ENCODE measurements at places on chromosomes 4 and X. TPM values are rescaled to one million over a fixed set of nuclear protein-coding genes. Genes with fewer than 3 reads are reported as not detected.

DNA sequence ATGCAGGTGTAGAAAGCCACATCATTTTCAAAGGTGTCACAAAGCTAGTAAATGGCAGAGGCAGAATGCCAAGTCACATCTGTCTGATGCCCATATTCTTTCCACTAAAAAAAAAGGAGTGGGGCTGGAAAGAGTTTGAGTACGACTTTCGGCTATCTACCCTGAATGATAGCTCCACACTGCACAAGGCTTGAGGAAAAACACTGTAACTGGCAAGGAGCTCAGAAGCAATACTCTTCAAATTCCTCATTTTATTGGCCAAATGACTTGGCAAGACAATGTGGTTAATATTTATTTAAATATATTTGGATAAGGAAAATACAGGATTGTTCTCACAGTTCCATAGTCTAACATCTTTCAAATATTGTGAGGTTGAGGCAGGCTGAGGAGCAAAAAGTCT, 5.4 kb upstream of the ADH1C start:
- DNase-seq = no peak

- DNase-seq = no peak
These were observed 19.3 kb downstream of the TMEM154 start for GRCh38 chr4:152660526-152660925.

DNA sequence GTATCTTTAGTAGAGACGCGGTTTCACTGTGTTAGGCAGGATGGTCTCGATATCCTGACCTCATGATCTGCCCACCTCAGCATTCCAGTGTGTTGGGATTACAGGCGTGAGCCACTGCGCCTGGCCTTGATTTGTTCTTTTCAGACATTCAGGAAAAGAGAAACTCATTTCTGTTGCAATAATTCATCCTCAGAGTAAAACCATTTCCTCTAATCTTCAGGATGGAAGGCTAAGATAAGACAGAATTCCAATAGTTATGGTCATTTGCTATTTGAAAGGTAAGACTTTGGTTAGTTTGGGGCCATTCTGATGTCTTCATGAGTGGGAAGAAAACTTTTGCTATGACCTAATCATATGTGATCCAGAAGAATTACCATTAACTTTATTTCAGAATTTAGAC, 83.0 kb downstream of the LRP2BP start:
- no peak for DNase-seq

- no peak for DNase-seq
These were observed 24.4 kb upstream of the SLC25A6 start for GRCh38 chrX:1416327-1416784.

- DNase-seq = no peak
These were observed 70.7 kb upstream of the NFKB1 start for GRCh38 chr4:102430461-102430910.

DNA sequence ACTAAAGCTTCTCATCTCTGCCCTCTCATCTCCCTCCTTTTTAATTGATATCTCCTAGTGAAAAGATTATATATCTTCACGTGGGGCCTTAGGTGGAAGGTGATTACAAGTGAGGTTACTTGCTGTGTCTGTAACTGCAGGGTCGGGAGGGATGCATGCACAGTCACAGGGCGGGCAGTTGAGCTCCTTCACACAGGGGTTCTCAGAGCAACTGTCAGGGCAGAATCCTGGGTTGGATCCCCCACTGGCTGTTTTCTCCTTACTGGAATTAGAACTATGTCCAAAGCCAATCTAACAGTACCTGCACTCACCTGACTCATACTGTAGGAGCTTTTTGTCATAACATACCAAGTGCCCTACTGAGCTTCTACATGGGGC, 141.1 kb downstream of the AASDH start:
- DNase-seq = no peak

DNA sequence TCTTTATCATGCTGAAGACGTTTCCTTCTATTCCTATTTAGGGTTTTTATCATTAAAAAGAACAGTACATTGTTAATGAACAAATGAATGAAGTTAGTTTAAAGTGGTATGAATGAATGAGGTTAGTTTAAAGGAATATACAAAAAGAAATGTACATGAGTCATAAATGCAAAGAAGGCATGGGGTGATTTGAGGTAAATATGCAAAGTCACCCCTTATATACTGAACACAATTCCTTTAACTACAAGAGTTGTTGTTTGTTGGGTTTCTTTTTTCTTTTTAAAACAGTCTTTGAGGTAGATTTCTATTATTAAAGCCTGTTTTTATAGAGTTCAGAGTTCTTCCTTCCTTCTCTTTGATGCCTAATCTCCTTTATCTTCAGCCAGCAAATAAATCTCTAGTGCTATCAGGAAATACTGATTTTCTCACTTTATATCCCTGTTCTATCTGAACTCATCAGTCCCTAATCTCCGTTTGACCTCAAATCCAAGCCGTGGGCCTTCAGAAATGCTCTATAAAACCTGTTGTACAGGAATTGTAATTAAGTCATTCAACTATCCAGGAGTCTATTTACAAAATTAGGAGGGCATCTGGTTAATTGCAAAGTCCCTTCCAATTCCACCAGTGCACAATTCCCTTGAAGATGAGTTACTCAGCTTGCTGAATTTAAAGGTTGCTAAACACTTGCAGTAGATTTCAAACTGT, 31.6 kb upstream of the ABCG2 start:
- no peak for DNase-seq

DNA sequence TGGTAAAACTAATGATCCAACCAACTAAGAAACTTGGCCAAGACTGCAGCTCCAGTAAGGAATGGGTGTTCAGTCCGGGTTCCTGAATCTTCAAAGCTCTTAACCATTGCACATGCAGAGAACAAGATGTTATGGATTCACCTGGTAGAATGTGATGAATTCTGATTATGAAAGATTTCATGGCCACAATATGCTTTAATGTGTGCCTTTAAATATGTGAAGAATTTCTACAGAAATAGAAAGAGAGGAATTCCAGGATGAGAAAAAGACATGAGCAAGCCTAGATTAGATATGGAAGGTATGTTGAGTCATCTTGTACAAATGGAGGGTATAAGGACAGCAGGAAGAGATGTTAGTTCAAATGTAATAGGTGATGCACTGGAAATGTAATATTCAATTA, 472.2 kb upstream of the TENM3 start:
- no peak for DNase-seq

DNA sequence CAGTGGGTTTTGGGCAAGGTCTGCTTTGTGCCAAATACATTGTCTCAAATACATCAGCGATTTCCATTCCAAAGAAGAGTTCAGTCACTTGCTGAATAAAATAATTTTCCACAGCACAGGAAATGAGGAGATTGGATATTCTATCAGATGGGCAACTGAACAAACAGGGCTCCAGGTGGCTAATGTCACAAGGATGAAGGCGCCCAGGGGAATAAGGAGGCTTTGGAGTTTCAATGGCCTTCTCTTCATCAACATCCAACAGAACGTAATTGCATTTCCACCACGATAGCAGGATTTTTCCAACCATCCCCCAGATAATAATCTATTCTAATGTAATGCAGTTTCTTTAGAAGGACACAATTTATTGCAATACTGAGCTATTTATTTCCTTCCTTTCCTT, 104.7 kb upstream of the KLHL13 start:
- no peak for DNase-seq

GRCh38 chr4:27819246-27819645, 958.6 kb downstream of the STIM2 start:
- no peak for DNase-seq

DNA sequence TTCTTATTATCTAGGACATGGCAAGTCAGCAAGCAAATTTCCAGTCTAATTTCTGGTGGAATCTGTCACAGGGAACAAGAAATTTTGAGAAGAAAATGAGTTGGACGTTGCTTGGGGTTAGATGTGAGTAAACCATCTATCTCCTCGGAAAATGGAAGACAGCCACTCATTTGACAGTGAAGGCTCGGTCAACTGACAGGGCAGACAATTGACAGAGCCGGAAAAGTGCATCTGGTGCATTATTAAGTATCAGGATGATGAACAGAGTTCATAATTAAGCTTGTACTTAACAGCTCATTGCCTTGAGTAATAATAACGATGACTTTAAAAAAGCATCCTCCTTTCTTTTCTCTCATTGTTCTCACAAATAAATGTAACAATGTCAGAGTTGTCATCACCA, 168.4 kb downstream of the MAD2L1 start:
- DNase-seq = no peak

DNA sequence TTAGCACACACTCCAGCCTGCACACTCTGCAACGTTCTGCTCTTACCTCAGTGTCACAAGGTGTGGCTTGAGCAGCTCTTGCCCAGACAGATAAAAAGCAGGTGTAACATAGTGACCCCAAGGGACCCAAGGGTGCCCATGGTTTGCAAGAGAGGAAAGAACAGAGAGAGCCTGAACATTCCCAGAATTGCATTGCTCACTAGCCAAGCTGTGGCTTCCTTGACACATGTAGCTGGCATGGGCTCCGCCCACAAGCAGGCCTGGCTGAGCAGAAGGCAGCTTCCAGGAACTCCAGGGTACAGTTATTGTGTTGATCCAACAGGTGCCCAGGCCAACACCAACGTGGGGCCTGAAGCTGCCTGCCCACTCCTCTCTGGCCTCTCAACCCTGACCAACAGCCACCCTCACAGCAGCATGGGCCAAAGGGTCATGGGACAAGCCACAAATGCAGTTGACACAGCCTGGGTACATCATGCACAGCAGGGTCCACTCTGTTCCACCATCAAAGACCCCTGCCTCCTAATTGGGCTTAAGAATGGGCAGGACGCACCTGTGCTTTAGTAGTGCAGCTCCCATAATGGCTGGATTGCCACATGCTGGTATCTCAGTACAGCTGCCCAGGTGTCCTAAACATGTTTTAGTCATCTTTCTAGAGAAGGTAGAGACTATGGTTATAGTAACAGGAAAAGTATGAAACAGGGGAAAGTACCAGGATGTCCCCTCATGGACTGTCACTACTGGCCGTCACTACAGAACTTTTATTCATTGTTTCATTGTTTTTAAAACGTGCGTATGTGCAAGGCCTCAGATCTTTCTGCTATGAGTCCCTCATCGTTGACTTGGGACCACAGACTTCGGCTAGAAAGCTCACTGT, 73.7 kb upstream of the ACSL1 start:
- no peak for DNase-seq

DNA sequence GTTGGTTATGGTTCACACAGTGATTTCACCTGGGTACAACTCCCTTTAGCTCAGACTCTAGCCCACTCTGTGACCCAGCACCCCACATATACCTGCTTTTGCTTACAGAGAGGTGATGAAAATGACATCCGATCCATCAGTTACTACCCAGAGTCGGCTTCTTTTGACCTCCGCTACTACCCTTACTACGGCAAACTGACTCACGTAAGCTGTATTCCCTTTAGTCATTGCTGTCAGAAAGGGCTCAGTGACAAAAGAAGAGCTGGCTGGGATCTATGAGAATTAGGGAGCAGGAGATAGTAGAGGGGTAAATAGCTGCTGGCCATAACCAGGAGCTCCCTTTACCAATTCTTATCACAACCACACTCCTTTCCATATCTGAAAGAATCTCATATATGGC, 16.7 kb downstream of the ATP1B4 start:
- no peak for DNase-seq

DNA sequence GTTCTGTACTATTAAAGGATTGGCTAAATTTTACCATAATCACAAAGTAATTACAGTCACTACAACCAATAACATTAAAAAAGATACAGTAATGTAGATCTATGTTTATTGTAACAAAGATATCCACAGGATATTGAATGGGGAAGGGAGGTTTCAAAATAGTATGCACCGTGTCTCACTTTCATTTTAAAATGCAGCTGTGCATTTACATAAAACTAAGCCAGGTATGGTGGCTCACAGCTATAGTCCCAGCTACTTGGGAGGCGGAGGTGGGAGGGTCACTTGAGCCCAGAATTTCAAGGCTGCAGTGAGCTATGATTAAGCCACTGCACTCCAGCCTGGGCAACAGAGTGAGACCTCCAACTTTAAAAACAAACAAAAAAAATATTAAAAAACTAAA, 8.5 kb downstream of the SRP72 start:
- no peak for DNase-seq

GRCh38 chr4:159042097-159042605, 60.7 kb upstream of the RAPGEF2 start:
- DNase-seq = no peak

DNA sequence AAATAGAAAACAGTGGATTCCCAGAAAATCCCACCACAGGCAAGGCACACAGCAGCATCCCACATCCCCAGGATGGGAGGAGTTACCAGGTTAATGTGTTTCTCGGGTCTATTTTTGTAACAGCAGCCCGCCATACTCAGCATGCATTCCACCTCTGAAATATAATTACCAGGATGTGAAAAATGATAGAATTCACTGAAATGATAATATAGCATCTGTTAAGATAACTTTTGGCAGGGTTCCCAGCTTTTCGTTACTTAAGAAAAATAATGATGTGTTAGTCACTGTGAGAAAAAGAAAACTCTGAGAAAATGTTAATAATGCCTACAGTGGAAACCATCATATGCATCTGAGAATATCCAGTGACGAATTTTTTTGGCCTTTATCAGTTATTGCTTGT, 87.1 kb downstream of the VCX2 start:
- DNase-seq = no peak

GRCh38 chr4:15235135-15235534, 192.7 kb upstream of the C1QTNF7 start:
- no peak for DNase-seq

Gene CDKL2
- total RNA-seq = not detected

Gene CENPI
- 1.7 TPM for total RNA-seq

Gene CLNK
- total RNA-seq = 0.52 TPM

Gene ANKRD50
- 20.5 TPM for total RNA-seq

Gene GCNA
- total RNA-seq = 5.5 TPM

Gene NIPAL1
- total RNA-seq = 22.3 TPM

Gene GABRQ
- total RNA-seq = 0.10 TPM

Gene CXorf51A
- total RNA-seq = not detected

Data from suprapubic skin (tissue), 4 donors.